Activated CD4-positive, alpha-beta T cell treated with anti-CD3 and anti-CD28 coated beads, Interleukin-2, amount 10 ng/mL, durations not matched to agents 24 days and 14 days (primary cell): ENCODE measurements at places on chromosomes 4 and X.
A peak's percentile ranks its signal among the peaks of the same experiment; 100 is the strongest.

- DNase-seq = peak; percentile 84
Observed at GRCh38 chrX:12894074-12895030, 12.1 kb upstream of the TLR8 start.

DNA sequence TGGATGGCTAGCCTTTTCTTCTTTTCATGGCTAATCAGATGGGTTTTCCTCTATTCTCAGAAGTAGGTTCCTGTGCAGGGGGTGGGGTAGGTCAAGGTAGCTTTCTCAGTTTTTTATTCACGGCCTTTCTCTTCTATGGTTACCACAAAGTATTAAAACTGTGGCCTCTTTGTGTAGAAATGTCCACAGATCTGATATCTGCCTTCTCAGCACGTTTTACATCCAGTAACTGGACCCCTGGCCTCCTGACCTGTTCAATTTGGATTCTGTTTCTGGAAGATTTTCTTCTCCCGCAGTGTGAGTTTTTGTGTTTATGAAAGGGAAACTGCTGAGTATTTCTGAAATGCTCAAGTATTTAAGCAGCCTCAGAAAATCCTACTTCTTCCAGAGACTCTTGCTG lies 688.5 kb downstream of the RAPGEF2 start:
- DNase-seq = no peak

- no peak for DNase-seq
Observed at GRCh38 chr4:139815778-139816601, 150.4 kb downstream of the MGST2 start.

- no peak for DNase-seq
Observed at GRCh38 chr4:8165374-8165896, 6.8 kb upstream of the ABLIM2 start.

- no peak for DNase-seq
Observed at GRCh38 chrX:77597090-77597489, 149.9 kb downstream of the FGF16 start.

- DNase-seq = no peak
Observed at GRCh38 chrX:106963111-106963510, 36.9 kb downstream of the MORC4 start.

- no peak for DNase-seq
Observed at GRCh38 chr4:102163404-102164140, 181.7 kb downstream of the SLC39A8 start.

DNA sequence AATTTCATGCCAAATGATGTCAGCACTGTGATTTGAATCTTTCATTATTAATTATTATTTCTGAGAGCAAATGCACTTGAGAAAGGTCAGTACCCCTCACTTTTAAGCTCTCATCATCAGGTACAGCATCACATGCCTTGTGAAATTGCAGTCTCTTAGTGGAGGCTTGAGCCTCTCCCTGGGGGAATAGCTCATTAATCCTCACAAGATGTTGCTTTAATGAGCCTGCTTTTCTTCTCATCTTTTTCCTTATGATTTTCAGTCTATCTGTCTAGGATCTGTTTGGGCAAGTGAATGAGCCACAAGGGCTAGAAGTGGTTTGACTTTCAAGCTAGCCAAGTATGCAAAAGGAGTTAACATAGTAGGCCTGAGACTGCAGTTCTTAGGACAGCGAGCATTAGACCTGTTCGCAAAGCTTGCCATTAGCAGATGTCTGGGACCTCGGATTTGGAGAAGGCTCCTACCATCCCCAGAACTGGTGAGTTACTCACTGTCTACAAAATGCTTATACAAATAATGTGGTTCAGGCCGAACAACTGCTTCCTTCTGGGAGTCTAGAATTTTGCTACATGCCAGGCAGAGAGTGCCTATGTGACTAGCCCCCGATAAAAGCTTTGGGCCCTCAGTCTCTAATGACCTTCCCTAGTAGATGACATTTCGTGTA lies 174.5 kb downstream of the IL15 start:
- no peak for DNase-seq

- DNase-seq = no peak
Observed at GRCh38 chrX:17086317-17086716, 139.9 kb downstream of the REPS2 start.

DNA sequence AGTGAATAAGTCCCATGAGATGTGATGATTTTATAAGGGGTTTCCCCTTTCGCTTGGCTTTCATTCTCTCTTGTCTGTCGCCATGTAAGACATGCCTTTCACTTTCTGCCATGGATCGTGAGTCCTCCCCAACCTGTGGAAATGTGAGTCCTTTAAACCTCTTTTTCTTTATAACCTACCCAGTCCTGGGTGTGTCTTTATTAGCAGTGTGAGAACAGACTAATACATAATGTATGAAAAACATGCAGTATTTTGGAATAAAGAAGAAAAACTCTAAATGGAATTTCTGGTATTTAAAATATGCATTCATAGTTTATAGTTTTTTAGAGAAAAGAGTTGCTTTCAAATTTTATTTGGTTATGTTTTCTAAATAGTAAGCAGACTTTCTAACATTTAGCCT lies 360.7 kb downstream of the PCDH7 start:
- DNase-seq = no peak

DNA sequence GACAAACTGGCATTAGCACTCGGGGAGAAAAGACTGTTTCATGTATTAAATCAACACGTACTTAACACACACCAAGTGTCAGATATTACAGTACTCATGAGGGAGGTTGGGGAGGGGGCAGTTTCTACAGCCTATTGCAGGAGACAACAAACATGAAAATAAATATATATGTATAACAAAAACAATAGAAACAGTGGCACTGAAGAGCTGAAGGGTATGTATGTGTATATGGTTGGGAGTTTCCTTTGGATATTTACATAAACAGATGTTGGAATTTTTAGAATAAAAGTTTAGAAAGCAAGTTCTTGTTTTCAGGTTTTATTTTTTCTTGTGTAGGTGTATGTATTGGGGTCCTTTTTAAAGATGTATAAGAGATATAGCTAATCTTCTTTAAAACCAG lies 133.5 kb downstream of the ELOVL6 start:
- no peak for DNase-seq

- no peak for DNase-seq
Observed at GRCh38 chrX:7115557-7115956, 32.0 kb upstream of the STS start.

DNA sequence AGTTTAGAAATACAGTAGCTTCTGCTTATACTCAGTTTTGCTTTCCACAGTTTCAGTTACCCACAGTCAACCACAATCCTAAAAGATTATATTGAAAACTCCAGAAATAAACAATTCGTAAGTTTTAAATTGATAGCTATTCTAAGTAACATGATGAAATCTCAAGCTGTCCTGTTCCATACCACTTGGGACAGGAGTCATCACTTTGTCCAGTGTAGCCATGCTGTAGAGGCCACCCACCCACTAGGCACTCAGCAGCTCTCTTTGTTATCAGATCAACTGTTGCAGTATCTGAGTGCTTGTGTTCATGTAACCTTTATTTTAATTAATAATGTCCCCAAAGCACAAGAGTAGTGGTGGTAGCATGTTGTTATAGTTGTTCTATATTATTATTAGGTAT lies 117.5 kb upstream of the IQCM start:
- DNase-seq = no peak

DNA sequence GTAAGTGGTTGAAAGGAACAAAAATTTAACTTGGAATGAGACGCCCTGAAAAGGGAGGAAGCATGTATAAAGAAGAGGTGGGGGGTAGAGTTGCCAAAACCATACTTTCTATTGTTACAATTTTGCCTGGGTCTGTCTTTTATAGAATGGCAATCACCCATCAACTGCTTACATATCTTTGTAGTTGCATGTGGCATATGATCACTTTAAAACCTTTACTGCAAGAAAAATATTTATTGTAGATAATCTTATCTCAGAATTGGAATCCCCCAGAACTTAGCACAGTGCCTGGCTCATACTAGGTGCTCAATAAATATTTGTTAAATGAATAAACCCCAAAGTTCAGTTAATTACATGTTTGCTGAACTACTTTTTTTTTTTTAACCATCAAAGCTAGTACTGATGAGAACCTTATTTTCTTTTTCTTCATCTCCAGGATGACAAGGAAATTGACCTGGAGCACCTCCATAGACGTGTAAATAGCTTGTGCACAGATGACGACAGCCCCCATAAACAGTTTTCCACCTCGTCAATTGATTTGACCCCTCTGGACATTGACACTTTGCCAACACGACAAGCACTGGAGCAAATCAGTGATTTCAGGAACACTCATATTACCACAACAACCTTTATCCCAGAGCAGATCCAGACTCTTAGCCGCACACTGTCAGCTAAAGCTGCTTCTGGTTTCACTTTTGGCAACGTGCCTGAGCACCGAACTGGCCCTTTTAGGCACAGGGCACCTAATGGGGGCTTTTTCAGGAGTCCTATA lies 56.7 kb upstream of the ATOH1 start:
- DNase-seq = no peak

DNA sequence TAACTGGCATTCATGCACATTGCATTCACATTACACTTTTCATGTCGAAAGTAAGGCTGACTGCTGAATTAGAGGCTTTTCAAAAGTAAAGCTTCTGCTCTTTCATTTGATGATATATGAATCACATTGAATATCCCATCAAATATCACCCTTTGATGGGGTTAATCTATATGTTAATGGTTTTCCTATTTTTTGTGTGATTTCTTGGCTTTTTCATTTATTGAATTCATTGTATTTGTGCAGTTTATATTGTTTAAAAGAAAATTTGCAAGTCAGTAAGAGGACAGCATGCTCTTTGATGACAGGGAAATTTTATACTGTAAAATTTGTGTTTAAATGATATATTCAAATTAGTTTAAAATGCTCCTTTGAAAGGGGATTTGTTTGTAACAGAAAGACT lies 344.1 kb downstream of the PCDH10 start:
- no peak for DNase-seq

DNA sequence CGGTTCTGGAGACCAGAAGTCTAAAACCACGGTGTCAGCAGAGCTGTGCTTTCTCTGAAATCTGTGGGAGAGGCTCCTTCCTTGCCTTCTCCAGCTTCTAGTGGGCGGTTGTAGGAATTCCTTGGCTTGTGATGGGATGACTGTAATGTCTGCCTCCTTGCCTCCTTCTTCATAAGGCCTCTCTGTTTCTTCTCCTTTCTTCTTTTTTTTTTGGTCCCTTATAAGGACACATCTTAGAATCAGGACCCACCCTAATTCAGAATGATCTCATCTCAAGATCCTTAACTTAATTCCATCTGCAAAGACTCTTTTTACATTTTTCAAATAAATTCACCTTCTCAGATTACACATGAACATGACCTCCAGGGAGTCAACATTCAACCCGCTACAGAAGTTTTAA lies 186.9 kb downstream of the STK32B start:
- DNase-seq = no peak

DNA sequence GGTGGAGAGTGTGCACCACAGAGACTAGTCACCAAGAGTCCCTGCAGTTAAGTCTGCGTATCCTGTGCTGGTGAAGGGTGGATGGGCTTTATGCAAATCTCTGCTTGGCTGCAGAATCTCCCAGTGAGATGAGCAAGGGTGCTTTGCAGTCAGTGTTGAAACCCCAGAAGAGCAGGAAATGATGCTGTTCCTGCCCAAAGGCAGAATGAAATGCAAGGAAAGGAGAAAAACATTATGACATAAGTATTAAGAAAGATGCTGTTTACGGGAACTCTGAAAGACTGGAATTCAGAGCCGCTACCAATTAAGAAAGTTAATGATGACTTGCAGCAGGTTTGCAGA lies 25.4 kb upstream of the ACSL1 start:
- DNase-seq = peak; percentile 80

- DNase-seq = no peak
Observed at GRCh38 chr4:142373610-142374009, 472.5 kb downstream of the INPP4B start.

DNA sequence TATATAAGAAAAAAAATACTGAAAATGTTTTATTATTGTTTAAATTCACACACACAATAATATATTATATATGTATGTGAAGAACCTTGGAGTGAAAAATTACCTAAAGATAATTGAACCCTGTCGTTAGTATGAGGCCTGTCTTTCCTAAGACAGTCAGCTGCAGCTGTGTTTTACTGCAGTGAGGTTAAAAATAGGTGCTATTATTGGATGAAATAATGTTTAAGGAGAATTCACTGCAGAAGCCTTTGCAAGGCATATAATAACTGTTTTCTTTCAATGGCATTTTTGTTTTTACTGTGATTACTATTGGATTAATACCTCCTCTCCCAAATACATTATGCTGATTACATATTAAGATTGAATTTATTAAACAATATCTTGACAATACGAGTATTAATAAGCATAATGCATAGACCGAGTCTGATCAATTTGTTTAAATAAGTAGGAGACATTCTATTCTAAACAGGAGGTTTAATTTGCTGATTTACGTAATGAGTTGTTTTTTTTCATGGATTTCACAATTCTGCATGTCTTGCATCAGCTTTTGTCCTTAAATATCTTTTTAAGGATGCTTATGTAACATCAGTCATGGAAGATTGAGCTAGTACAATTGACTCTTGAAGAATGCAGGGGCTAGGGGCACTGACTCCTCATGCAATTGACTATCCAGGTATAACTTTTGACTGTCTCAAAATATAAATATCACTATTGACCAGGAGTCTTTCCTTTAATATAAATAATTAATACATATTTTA lies 1181.1 kb upstream of the PCDH7 start:
- no peak for DNase-seq

- DNase-seq = no peak
Observed at GRCh38 chr4:72893354-72894066, 176.0 kb downstream of the COX18 start.

DNA sequence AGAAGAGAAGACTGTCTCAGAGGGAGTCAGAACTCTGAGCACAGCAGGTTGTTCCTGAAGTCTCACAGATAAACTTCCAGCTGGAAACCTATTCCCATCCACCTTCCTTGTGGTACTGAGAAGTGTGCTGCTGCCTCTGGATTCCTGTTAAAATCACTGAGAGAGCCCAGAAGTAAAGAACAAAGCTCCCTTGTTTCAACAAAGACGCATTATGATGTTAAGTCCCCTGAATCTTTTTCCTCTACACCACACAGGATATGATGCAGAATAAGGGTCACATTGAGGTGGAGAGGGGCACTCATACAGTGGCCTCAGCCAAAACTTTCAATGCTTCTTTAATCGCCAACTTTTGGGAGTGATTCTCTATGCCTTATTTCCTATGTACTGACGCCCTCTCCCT lies 321.0 kb downstream of the OPHN1 start:
- no peak for DNase-seq

DNA sequence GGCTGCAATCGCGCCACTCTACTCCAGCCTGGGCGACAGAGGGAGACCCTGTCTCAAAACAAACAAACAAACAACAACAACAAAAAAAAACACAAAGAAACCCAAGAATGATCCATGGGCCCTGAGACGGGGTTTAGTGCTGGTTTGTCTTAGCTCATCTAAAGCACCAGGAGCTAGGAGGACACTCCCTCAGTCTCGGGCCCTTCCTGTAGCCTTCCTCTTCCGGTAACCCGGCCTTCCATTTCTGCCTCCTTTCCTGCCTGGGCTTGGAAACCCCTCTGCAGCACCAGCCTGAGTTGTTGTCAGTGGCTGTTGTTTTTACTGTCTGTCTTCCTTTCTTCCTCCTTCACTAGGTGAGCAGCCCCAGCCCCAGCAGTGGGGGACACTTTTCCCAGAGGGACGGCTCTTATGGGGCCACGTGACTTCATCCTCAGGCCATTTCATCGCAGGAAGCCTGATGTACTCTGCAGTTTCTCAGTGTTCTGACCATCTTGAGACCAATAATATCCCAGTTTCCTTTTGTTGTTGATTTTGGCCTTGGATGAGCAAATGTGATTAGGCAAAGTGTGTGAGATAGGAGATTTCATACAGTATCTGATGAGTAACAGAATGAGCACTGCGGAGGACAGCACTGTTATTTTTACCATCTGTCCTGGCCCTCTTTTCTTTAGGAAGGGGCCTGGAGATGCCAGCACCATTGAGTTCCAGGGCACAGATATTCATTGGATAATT lies 90.1 kb downstream of the ANAPC4 start:
- DNase-seq = no peak
